ENCODE measurements at places on chromosomes 2 and 18.

DNA sequence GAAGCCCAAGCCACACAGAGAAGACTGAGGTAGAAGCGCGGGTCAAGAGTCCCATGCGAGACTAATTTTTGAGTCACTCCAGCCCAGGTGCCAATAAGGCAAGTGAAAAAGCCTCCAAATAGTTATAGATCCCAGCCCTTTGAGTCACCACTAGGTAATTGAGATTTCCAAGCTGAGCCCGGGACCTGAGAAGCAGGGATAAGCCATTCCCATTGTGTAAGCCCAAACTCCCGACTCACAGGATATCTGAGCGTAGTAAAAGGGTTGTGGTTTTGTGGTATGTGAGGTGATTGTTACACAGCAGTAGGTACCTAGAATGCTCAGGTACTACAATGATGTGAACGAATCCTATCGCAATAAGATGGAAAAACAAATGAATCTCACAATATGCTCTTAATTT, 560.7 kb downstream of the DSC3 start:
- no peak for DNase-seq

DNA sequence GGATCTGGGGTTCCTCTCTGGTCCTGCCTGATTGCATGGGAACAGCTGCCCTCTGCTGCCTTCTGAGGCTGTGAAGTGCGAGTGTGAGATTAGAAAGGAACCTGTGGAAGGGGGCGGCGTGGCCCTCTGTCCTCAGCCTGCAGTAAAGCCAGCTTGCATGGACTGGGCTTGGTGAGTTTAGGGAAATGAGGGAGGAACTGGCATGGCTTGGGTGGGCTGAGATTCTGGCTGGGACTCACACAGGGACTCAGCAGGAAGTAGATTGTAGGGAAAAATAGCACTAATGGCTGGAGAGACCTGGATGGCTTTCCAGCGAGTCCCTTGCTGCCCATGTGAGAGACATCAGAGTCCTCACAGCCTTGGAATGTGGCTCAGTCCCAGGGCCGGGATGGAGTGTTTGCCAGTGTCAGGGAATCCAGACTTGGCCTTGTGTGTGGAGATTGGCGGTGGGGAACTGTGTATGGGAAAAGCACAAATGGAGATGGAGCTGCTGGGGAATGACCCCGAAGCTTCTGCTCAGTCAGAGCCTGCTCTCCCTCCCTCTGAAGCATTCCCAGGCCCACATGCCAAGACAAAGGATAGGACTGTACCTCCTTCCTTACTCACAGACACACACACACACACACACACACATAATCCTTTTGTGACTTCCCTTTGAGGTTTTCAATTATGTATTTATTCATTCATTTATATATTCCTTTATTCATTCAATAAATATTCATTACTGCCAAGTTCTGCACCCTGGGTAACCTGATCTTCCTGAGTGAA, 115.4 kb downstream of the ACAA2 start:
- DNase-seq: no peak

- DNase-seq: no peak
These were observed 33.9 kb downstream of the ZBTB7C start for GRCh38 chr18:48375150-48375800.

DNA sequence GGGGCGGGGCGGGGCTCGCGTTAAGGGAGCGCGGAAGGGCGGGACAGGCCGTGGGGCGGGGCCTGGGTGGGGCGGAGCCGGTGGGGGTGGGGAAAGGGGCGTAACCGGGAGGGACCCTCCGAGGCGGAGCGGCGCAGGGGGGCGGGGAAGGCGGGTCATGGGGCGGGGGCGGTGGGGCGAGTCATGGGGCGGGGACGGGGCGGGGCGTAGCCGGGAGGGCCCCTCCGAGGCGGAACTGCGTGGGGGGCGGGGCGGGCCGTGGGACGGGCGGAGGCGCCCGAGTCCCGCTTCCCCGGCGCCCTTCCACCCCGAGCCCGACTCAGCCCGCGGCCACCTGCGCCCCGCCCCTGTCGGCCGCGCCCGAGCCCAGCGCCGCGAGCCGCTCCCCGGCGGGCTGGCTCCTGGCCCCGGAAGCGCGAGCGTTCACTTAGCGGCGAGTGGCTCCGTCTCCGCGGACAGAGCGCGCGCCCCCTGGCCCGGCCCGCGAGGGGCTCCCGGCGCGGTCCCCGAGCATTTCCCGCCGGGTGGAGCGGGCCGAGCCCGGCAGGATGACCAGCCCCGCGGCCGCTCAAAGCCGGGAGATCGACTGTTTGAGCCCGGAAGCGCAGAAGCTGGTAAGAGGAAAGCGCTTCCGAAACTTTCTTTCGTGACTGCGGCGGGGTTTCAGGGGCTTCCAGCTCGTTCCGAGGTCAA, 64.7 kb downstream of the LRRFIP1 start:
- peak; percentile 88 for DNase-seq

DNA sequence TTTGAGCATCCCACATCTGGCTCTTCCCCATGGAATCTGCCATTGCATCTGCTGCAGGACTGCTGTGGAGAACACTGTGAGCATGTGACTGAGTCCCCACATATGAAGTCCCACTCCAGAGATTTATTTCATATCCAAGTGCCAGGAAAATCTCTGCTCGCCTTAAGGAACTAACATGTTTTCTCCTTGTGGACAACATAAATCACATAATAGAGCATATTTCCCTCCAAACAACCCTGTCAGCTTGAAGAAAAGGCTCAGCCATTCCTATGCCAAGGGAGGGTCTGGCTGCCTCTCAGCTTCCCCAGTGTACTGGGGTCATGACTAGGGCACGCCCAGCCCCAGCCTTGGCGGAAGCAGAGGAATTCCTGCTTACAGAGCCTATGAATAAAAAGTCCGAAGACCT, 193.7 kb downstream of the DNER start:
- no peak for DNase-seq

GRCh38 chr18:11501352-11501751, 108.0 kb upstream of the SLC35G4 start:
- DNase-seq: no peak

DNA sequence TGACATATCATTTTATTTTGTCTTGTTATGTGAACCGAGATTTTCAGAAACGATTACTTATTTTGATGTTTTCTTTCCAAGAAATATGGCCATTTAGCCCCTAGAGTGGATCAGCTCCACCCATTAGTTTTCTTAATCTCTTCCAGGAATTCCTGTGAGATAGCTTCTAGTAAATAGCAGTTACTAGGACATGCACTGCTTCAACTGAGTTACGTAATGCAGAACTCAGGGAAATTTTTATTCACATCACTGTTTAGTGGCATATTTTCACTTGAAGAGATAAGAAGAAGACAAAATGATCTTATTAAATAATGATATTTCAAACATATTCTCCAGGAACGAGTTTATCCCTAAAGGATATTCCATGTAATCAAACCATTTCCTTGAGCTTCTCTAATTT, 573.5 kb upstream of the CNTNAP5 start:
- no peak for DNase-seq

DNA sequence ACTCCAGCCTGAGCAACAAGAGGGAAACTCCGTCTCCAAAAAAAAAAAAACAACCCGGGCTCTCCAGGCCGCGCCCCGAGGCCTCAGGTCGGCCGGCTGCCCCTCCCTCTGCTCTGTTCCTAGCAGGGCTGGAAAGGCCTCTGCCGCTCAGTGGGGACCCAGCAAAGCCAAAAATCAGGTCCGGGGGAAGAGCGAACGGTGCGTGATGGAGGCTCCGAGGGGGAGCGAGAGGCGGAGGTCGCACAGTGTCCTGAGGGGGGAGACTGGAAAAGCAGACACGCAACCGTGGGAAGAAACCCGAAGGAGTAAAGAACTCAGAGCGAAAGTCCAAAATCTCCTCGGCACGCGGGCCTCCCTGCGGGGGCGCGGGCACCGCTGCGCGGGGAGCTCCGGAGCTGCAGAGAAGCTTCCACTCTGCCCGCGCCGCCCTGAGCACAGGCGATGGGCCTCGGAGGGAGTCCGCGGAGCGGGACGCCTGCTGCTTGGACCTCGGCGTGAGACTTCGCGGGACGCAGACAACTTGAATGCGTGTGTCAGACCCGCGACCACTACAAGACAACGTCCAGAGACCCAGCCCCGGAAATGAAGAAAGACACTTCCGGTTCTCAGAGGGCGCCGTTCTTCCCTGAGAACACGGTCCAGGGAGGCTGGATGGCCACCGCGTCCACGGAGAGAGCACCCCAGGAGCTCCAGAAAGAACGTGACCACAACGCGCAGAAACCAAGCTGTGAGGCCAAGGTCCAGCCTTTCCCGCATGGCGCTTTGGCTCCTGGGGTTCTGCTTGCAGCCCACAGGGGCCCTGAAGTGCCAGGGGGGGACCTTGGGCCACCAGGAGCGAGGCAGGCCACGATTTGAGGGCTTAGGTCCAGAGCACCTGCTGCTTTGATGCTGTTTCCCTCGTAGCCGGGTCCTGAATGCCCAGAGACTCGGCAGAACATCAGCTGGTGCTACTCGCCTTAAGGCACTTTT, 219.8 kb downstream of the DPP10 start:
- no peak for DNase-seq

GRCh38 chr18:2108591-2108990, 462.7 kb downstream of the METTL4 start:
- DNase-seq: no peak

- DNase-seq: no peak
These were observed 396.3 kb upstream of the CHST9 start for GRCh38 chr18:27581296-27581904.

DNA sequence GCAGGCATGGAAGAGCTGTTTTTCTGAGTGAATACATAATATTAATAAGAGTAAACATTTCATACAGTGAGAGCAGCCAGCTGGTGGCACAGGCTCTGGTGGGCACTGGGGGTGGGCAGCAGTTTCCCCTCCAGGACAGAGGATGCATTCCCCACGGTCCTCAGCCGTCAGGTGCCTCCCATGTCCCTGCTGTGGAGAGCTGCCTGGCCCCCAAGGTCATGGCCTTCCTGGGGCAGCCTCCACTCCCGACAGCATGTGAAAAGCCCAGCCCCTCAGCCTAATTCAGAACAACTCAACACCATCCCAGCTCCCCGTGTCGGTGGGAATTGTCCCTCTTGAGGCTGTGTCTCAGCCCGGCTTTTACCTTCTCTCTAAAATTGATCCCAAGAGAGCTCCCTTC, 147.4 kb downstream of the GALR1 start:
- DNase-seq: no peak

DNA sequence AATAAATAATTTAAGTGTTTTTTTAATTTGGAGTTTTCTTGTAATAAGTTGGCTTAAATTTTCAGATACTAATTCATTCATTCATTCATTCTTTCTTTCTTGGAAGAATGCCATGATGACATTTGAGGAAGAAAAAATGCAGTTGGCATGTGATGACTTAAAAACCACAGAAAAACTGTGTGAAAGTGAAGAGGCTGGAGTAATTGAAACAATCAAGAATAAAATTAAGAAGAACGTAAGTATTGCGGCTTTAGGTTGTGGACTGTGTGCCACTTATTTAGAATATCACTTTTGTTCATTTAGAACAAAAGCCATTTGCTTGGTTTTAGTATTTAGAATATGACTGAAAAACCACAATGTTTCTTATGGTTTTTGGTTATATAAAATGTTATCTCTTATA, 51.4 kb downstream of the TTC39C start:
- no peak for DNase-seq

DNA sequence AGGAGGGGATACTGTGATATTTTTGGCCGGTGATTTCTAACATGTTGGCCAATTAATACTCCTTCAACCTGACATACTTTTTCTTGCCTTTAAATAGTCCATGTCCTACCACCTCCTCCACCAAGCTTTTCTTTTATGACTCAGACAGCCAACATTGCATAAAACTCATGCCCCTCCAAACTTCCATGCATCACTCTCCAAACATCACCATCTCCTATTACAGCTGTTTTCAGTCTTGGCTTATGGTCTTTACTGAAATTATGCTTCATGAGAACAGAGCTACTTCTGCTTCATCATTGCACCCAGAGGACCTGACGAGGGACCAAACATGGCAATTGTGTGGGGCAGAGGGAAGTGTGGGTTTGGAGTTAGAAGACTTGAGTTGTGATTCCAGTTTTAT, 305.4 kb downstream of the LPIN1 start:
- DNase-seq: no peak

DNA sequence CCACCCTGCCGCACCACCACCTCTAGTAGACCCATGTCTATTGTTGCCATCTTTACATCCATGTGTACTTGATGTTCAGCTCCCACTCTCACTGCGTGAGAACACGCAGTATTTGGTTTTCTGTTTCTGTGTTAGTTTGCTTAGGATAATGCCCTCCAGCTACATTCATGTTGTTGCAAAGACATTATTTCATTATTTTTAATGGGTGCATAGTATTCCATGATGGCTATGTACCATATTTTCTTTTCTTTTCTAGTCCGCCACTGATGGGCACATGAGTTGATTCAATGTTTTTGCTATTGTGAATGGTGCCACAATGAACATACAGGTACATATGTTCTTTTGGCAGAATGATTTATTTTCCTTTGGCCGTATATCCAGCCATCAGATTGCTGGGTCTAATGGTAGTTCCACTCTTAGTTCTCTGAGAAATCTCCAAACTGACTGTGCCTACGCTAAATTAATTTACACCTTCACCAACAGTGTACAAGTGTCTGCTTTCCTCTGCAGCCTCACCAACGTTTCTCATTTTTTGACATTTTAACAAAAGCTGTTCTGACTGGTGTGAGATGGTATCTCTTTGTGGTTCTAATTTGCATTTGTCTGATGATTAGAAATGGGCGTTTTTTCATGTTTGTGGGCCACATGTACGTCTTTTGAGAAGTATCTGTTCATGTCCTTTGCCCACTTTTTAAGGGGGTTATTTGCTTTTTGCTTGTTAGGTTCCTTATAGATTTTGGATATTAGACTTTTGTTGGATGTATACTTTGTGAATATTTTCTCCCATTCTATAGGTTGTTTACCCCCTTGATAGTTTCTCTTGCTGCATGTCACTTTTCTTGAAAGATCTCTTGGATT, 10.5 kb upstream of the ZNF513 start:
- no peak for DNase-seq

DNA sequence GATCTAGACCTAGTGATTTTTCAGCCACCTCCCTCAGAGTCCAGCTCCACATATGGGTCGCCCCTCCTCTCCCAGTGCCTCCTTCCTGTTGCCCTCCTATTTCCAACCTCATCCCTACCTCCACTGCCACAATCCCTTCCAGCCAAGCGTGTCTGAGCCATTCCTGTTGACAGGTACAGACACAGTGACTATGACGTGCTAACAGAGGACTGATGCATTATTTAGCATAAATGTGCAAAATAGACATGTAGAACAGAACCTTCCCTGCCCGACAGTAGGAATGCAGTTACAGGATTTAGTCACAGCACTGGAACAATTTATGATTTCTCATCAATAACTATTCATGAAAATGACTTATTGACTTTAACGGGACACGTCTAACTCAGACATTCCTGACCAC, 84.4 kb upstream of the PPP1CB start:
- DNase-seq: no peak

DNA sequence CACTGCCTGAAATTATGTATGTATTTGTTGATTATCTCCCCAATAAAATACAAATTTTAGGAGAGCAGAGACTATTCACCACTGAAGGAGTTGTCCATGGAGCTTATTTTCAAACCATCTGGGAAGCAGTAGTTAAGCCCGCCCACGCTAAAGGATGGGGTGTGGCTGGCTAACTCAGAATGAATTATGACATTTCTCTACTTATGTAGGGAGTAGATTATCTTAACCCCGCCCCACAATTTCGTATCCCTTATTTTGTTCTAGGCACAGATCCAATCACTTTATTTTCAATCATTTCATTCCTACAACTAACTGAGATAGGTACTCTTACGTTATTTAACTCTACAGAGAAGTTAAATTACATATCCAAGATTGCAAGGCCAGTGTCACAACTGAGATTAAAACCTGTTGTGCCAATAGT, 1.4 kb upstream of the LAPTM4A start:
- DNase-seq: no peak
